Ovary (tissue), 10 donors: ENCODE measurements at places on chromosomes 12 and 14. TPM values are rescaled to one million over a fixed set of nuclear protein-coding genes. Genes with fewer than 3 reads are reported as not detected.
A peak's percentile ranks its signal among the peaks of the same experiment; 100 is the strongest.

KRT79 gene
- not detected for polyA plus RNA-seq

ALDH1L2 gene
- polyA plus RNA-seq, result 0.38 TPM

GRCh38 chr12:71164568-71165197 lies 6.9 kb upstream of the TSPAN8 start:
- no peak for DNase-seq
- no peaks in the 10 kb centered on the region for H3K4me1 ChIP-seq
- H3K27ac ChIP-seq, result no peak overlapping the region

DNA sequence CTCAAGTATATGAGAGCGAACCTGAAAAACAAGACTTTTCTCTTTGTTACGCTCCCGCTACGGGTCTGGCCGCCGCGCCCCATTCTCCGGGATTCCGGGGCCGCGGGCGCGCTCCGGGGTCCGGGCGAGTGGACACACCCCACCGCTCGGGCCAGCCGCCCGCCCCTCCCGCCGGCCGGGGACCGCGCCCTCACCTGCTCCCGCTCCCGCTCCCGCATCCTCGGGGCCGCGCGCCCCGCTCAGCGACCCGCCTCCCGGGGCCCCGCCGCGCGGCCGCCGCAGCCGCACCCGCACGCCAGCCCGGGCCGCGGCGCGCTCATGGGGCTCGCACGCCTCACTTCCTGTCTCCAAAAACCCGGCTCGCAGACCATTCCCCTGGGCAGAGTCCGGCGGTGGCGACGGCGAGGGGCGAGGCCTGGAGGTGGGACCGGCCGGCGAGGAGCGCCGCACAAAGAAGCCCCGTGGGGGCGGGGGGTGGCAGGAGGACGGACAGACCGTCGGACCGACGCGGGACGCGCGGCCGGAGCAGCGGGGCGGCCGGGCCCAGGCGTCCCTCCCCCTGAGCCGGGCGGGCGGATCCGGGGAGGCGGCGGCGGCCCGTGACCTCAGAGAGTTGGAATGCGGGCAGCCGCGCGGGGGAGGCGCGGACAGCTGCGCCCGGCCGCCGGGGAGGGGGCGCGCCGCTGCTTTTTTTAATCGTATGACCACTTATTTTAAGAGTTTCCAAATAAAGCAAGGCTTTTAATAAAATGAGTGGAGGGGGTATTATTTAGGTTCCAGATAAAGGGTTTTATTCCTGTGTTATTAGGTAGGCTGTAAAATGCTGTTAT lies at the start of gene PTPN21:
TSS of gene PTPN21 (minus strand) at position 551 of the 830 bp plus-strand sequence. CDS start 4,590 bp downstream, outside the sequence.
- peak within 1 kb of the TSS; percentile 63 for H3K4me3 ChIP-seq
- H3K4me1 ChIP-seq, result peaks cover 2% of the 10 kb centered on the region
- no peaks in the 10 kb centered on the region for H3K36me3 ChIP-seq
- peak within 1 kb of the TSS; percentile 88 for H3K27ac ChIP-seq
- H3K27me3 ChIP-seq, result no peaks in the 10 kb centered on the region

- H3K4me3 ChIP-seq, result no peak overlapping the region
- no peaks in the 10 kb centered on the region for H3K27me3 ChIP-seq
- H3K27ac ChIP-seq, result no peak overlapping the region
Observed at GRCh38 chr14:100030452-100031153, 34.6 kb upstream of the EVL start.

DNA sequence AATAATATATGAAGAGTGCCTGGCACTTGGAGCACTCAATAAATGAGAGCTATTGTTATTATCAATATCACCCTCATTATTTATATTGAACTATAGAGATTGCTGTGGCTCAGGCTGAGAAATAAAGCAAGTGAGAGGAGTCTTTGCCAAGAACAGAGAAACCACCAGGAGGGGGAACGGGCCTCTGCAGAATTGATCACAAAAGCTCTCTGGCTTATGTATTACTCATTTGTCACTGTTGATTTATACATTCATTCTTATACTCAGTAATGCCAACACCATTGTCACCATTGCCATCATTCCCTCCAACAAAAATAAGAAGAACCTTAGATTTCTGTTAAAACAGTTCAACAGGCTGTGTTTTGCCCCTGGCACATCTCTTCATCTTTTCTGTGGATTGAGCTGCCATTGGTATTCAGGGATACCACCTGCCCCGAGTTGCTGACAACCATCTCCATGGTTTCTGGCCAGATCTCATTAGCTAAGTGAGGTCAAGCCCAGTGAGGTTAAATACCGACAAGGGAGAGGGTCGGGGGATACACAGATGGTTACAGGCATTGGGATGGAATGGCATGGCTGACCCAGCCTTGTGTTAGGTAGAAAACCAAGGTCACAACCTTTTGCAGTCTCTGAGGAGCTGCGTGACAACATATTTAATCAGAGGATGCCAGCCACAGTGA lies 21.8 kb upstream of the PCNX1 start:
- no peaks in the 10 kb centered on the region for H3K36me3 ChIP-seq
- no peak overlapping the region for H3K27ac ChIP-seq
- no peaks in the 10 kb centered on the region for H3K27me3 ChIP-seq
